Posterior cingulate gyrus (tissue), 11 donors: ENCODE measurements at places on chromosomes 7 and 10.
A peak's percentile ranks its signal among the peaks of the same experiment; 100 is the strongest.

DNA sequence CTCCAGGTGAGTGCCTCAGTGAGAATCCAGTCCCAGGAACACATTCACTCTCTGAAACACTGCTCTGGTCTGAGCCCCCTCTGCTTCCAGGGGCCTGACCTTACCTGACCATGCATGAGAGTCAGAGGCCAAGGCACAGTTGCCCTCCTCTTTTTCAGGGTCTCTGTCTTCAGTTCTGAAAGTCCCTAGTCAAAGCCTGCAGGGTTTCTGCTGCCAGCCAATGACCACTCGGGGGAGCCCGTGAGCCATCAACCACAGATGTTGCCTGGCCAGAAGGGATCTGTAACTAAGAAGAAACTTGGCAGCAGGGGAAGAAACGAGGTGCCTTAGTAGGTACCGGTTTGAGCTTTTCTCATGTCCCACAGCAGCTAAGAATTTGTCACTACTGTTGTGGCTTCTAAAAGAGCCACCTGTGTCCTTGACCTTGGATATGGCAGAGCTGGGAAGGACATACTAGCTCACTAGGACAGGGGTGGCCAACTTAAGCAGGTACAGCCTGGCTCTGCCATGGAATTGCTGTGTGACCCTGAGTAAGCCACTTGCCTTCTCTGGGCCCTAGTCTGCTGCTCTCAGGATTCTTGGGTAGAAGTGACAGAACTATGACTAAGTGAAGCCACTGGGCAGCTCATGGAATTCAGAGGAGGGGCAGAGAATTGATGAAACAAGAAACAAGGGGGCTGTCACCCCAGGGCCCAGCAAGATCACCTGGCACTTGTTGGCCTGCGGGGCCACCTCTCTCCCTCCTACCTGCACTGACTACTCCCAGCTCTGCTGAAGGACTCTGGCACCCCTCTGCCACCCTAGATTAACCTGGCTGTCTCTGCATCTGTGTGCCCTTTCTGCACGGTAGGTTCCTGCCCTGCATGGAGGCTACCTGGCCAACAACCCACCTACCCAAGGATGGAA, 83.8 kb upstream of the GPR26 start:
- peak; percentile 97 for DNase-seq

DNA sequence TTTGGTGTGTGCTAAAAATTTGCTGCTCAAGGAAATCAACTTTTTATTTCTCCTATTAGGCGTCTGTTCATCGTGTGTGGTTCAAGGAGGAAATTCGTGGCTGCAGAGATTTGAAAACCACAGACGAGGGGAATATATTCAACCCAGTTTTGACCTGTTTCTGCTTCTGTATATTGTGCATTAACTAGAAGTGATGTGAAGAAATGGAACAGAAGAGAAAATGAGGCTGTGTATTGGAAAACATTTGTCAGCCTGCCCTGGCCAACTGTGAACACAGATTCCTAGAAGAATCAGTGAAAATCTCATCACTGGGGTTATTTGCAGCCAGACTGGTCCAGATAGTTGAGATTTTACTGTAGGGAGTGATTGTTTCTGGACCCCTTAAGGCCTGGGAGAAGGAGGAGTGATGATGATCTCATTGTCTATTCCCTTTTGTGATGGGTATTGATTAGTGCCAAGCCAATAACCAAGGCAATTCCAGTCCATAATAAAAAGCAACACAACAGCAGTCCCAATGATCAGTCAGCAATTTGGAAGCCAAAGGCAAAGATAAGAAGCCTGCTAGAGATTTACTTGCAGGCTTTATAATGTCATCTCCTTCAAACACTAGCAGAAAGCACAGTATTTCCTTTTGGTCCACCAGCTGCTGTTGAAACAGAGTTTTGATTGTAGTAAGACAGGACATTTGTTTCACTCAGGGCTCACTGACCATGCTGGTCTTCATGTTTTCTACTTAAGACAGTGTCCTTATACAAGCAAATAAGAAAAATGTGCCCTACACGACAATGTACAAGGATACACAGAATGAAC, 339.4 kb downstream of the PRPF18 start:
- DNase-seq = no peak

- DNase-seq = no peak
Measured at GRCh38 chr7:18577096-18577771, 81.7 kb downstream of the HDAC9 start.

DNA sequence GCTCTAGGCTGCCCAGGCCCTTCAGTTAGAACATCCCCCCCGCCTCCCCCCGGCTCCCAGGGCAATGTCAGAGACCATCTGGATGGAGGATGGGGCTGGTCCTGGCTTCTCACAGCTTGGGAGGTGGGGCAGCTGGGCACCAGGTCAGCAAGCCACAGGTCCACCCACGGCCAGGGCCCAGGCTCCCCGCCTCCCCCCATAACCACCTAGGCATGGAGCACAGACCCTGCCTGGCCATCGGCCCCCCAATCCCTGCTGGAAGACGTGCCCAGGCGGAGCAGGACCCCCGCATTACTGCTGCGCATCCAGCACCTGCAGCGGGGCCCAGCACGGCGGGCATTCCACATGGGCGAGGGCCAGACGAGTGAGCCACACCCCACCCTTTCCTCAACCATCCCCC, 169.6 kb downstream of the ELFN1 start:
- DNase-seq = no peak

- no peak for DNase-seq
Measured at GRCh38 chr7:112362731-112363131, 87.5 kb upstream of the IFRD1 start.

DNA sequence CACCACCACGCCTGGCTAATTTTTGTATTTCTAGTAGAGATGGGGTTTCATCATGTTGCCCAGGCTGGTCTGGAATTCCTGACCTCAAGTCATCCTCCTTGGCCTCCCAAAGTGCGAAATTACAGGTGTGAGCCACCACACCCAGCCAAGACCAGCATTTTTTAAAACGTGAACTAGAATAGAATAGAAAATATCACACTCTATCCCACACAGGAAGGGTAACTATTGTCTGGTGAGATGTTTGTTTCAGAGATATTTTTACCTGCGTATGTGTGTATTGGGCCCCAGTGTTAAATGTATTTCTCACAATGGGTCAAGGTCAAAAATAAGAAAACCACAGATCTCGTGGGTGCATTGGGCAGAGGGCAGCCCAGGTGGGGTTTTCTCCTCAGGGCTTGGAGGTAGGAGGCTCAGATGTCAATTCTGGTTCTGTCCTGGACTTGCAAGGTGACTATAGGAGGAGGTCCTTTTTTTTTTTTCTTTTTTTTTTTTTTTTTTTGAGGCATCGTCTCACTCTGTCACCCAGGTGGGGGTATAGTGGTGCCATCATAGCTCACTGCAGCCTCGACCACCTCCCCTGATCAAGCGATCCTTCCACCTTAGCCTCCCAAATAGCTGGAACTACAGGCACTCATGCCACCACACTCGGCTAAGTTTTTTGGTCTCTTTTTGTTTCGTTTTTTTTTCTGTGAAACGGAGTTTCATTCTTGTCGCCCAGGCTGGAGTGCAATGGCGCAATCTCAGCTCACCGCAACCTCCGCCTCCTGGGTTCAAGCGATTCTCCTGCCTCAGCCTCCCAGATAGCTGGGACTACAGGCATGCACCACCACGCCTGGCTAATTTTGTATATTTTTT, 19.0 kb downstream of the SH2B2 start:
- no peak for DNase-seq

- DNase-seq = no peak
Measured at GRCh38 chr7:121344093-121344492, 15.3 kb downstream of the WNT16 start.

DNA sequence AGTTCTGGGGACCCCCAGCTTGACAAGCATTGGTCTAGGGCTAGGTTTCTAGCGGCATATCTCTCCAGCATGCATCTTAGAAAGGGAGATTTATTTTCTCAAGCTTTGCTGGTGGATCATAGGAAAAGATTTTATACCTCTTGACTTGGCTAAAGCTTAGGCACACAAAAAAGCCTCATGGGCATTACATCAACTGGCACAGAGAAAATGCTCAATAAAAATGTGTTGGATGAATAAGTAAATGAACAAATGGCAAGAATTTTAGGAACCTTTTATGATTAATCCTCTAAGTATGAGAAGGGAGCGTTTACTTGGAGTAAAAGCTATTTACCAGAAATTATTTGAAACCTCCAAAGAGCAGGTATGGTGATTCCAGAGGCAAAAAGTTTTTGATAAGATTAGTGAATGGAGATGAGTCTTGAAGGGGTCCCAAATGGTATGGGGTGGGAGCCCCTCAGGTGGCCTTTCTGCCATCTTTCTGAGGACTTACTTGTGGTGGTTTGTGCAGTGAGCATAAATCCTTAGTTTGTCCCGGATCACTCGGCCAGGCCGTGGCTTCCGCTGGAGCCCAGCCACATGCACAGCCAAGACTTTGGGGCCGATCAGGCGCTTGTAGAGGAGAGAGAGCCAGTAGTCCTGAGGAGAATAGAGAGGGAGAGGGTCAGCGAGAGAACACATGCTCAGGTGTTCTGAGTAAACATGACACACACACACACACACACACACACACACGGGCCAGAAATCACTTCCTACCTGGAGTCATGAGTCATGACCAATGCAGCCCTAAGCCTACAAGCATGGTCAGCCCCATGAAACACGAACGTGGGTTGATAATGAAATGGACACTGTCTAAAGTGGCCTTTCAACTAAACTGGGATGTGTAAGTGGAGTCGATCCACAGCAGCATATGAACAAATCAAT, 43.1 kb upstream of the HPS1 start:
- no peak for DNase-seq

GRCh38 chr7:15848362-15848761, 161.9 kb upstream of the MEOX2 start:
- no peak for DNase-seq

GRCh38 chr7:43766564-43766963, 8.1 kb downstream of the BLVRA start:
- no peak for DNase-seq

DNA sequence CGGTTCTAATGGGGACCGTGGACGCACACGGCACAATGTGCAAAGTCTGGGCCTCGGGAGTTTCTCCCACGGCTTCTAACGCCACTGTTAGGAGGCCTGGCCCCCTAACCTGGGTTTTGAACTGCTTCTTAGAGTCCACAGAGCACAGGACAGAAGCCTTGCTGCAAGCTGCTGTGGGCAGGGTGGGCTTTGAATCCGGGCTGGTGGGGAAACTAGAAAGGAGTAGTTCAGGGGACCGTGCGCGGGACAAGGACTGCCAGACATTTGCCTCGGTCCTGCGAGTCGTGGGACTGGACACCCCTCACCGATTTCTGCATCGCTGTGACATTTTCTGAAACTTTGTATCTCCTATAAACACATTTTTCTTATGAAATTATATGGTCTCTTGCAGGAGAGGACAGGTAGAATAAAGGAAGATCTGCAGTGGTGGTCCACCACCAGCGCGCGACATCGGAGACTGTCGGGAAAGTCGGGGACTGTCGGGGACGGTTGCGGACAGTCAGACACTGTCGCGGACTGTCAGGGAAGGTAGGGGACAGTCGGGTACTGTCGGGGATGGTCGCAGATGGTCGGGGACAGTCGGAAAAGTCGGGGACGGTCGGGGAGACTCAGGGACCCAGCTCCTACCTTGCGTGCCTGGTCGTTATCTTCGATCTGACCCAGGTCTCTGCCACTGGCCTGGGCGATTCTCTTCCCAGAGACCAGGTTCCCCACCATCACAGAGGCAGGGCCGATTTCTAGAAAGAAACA, 222.1 kb downstream of the ZMYND11 start:
- DNase-seq = no peak

GRCh38 chr7:16916105-16916639, 34.4 kb upstream of the AGR3 start:
- no peak for DNase-seq

DNA sequence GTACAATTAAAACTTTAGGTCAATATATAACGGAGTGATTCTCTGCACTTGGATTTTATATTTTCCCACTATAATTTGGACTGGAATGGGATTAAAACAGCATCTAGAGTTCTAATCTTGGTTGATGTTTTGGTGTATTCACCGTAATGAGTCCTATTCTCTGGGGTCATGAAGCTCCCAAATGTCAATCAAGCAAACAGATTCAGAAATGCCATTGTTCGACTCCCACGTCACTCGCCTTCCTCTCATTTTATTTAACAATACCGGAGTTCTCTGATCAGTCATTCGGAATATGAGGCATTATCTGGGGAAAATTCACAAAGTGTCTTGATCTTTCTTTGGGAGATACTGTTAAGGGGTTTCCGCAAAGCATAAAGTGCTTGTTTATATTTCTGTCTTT, 26.5 kb downstream of the SKIDA1 start:
- no peak for DNase-seq

- no peak for DNase-seq
Measured at GRCh38 chr10:33917069-33917780, 582.8 kb upstream of the NRP1 start.

DNA sequence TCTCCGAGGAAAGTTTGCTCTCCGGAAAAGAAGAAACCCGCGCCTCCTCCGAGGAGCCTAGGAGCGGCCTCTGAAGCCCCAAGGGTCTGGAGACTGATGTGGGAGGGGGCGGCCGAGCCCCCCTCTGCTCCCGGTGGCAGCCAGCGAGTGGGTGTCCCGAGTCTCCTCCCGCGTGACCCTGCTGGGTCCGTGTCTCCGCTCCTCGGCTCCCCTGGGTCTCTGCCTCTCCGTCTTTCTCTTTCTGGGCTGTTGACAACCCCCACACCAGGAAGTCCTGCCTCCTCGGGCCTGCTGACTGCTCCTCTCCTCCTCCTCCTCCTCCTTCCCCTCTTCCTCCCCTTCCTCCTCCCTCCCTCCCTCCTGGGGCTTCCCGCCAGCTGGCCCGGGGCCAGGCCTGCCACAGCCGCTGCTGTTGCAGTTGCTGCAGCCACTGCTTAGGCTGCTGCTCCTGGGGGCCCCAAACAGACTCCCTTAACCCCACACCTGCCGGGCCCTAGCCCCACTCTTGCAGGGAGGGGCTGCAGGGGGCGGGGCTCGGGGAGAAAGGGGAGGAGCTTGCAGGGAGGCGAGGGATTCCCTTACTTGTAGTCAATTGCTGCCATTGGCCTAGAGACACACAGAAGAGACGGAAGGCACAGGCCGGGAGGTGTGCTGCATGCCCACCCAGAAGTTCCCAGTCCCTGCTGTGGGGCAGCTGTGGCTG, at the start of gene TSC22D4:
TSS of gene TSC22D4 (minus strand) at position 257 of the 703 bp plus-strand sequence. CDS start 1,176 bp downstream, outside the sequence.
- peak; percentile 96 for DNase-seq

DNA sequence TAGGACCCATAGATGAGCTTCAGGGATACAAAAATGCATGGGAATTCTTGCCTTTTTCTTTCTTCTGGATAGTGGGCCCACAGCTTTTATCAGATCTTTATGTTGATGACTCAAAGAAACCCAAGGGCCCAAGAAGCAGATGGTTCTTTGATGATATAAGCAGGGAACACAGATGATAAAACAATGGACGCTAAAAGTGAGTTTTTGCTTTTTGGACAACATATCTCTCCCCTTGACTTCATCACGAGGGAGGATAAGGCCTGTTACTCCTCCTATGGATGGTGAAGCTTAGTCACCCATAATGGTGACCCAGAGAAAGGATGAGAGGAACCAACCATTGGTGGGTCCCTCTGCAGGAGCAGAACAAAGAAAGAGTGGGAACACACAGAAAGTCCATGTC, 6.5 kb upstream of the OGA start:
- no peak for DNase-seq

GRCh38 chr7:50615519-50616080, 50.4 kb upstream of the DDC start:
- no peak for DNase-seq

- DNase-seq = no peak
Measured at GRCh38 chr7:15848901-15849300, 162.4 kb upstream of the MEOX2 start.

GRCh38 chr10:77296534-77297392, 340.8 kb downstream of the KCNMA1 start:
- DNase-seq = no peak

- no peak for DNase-seq
Measured at GRCh38 chr7:155745737-155746136, 66.5 kb downstream of the SHH start.

- DNase-seq = no peak
Measured at GRCh38 chr7:96729820-96730219, 20.2 kb upstream of the SEM1 start.

- no peak for DNase-seq
Measured at GRCh38 chr10:110416776-110417711, 80.7 kb upstream of the DUSP5 start.
